ENCODE measurements at places on chromosomes 7 and 10.

- DNase-seq: no peak
Measured at GRCh38 chr10:8300925-8301324, 246.4 kb downstream of the GATA3 start.

- no peak for DNase-seq
Measured at GRCh38 chr10:124097883-124098282, 4.5 kb upstream of the CHST15 start.

- no peak for DNase-seq
Measured at GRCh38 chr10:91613411-91614187, 19.3 kb downstream of the PPP1R3C start.

GRCh38 chr7:80133361-80134114, 1.1 kb upstream of the GNAI1 start:
- DNase-seq: no peak

GRCh38 chr7:97305589-97305988, 188.1 kb downstream of the SDHAF3 start:
- no peak for DNase-seq

DNA sequence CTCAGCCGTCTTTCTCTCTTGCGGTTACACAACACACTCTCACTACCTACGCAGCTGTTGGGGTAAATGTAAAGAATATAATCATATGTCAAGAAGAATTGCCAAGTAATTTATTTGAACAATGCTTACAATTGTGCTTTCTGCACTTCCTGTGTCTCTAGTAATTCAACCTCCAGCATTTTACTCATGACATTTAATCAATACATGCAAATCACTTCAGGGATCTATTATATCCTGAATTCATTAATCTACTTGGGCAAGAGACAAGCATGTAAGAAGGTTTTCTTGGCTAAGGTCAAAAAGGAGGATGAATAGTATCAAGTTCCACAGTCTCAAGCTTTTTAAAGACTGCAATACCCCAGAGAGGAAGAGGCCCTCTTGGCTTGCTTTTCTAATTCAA, 562.9 kb upstream of the ADARB2 start:
- no peak for DNase-seq

DNA sequence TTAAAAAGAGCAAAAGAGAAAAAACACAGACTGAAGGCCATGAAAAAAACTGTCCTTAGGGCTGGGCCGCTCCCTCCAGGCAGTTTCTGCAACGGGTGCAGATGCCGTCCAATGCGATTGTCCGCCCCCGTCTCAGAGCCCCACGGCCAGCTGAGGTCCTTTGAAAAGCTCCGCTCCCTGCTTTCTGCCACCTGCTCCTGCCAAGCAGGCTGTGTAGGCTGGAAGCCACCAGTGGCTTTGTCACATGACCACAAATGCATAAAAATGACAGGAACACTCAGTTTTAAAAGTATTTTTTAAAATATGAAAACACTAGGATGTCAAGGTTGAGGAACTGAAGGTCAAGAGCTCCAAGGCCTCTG, 71.7 kb downstream of the AMZ1 start:
- no peak for DNase-seq

DNA sequence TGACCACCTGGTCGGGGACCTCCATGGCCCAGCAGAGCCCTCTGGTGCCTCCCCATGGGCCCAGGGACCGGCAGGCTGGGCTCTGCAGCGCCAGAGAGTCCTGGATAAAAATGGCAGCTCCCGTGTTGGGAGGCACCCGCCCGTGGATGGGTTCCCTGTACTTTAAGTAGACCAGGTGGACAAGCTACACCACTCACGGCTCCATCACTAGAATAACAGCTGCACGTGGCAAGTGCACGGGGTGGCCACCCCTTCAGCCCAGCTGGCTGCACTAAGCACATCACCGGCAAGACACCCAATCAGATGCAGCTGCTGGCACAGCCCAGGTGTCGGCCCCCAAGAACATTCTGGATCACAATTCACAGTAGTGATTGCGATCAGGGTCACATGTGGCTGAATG, 69.8 kb downstream of the DIP2C start:
- DNase-seq: no peak

- DNase-seq: no peak
Measured at GRCh38 chr10:7302930-7303557, 107.8 kb downstream of the SFMBT2 start.

DNA sequence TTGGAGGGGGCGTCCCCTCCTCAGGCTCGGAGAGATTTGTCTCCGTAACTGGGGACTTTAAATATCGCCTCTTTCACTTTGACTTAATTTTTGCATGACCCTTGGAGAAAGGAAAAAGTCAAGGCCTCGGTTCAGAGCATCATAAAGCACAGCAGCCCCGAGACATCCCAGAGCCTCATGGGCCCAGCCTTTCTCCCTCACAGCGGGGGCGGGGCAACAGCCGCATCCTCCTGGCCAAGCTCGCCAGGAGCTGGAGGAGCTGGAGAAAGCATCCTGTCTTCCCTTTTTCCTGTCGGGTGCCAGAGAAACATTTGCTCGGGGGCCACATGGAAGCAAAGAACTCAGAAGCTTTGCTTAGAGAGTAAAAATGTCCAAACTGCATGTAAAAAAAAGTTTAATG, 43.6 kb upstream of the DPYSL4 start:
- peak; percentile 28 for DNase-seq

DNA sequence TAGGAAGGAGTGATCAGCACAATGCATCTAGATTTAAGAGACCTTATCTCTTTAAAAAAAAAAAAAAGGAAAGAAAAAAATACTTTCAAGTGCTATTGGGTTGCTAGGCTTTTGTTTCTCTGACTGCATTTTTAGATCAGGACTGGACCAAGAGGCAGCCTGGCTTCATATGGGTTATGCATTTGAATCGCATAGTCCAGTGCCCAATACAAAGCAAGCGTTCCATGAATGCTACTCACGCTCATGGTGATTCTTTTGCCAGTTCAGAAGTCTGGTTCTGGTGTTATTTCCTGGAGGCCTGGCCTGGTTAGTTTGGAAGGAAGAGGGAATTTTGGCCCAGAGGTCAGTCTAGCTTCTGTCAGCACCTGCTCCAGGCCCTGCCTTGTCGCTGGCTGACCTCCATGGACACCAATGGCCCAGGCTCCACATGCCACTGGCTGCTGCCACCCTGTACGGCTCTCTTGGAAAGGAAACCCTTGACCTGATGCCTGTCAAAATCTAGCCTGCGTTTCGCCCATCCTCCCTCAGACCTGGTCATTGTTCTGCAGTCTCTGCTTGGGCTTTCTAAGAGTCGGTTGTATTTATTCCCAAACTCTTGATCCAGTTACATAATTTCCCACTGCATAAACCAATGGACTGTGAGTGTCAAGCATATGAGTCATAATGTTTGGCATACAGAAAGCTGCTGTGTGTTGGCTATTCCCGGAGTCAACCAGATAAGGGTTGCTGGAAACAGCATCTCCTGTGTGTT, 74.3 kb upstream of the MKX start:
- no peak for DNase-seq

- DNase-seq: no peak
Measured at GRCh38 chr7:94697035-94697974, 41.4 kb upstream of the SGCE start.

- no peak for DNase-seq
Measured at GRCh38 chr10:100496567-100496966, 23.1 kb downstream of the SEC31B start.

DNA sequence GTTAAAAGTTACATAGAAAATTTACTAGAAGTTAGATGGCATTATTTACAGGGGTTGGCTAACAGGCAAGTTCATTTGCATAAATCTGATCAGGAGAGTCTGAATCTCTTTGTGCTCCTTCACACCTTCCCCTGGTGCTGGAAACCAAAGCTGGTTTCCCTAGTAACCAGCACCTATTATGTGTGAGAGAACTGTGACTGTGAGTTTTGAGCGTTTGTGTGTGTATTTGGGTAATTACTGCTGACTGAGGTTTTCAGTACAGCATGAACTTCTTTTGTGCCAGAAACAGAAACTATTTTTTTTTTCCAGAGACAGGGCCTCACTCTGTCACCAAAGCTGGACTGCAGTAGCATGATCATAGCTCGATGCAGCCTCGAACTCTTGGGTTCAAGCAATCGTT, 10.3 kb upstream of the IFIT1B start:
- no peak for DNase-seq

GRCh38 chr10:17410907-17411306, 43.5 kb downstream of the ST8SIA6 start:
- no peak for DNase-seq

- DNase-seq: no peak
Measured at GRCh38 chr10:11181978-11182377, 164.3 kb downstream of the CELF2 start.

GRCh38 chr10:74612195-74612594, 214.2 kb upstream of the KAT6B start:
- no peak for DNase-seq

DNA sequence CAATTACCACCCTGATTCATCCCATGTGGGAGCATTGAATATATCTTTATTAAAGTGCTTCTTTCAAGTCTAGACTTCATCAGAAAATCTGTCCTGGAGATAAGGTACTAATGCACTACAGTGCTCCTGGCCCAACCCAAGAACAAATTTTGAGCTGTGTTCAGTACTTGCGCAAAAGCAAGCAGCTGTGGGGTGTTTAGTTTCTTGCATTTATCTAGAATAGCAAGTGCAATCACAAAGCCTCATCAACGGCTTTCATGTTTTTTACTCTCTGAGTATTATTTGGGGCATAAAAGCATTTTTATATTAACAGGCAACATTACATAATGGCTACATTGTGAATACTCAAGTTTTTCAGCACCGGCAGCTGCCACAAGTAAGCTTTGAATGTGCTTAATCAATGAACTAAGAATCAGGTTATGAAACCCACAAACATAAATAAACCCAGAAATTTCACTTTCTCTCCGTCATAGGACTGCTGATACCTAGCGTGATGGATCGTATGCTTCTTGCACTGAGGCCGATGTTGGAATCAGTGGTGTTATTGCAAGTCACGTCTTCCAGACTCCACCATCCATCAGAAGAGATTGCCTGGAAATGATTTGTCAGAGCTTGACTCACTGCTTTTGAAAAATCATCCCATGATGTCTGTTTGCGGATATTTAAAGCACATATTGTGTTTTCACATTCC, 113.1 kb downstream of the CTTNBP2 start:
- DNase-seq: no peak

DNA sequence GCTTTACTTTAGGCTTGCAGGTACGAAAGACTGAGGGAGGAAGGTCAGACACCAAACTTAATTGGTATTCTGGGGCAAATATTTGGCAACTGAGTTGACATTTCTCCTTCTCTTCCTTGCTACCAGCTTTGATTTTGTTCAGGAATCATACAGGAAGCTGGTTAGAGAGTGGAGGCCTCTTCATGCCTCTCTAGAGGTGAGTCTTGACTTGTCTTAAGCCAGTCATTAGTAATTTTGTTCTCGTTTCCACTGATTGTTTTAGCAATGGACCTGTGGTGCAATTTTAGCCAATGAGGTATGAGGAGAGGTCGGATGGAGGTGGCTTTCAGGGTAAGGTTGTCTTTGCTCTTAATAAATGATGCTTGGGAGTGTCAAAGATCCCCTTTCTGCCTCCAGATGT, 2.4 kb upstream of the RP9 start:
- DNase-seq: no peak

- DNase-seq: peak; percentile 50
Measured at GRCh38 chr10:48464121-48464870, 140.6 kb downstream of the ARHGAP22 start.

- no peak for DNase-seq
Measured at GRCh38 chr7:137172105-137172590, 171.4 kb downstream of the PTN start.

DNA sequence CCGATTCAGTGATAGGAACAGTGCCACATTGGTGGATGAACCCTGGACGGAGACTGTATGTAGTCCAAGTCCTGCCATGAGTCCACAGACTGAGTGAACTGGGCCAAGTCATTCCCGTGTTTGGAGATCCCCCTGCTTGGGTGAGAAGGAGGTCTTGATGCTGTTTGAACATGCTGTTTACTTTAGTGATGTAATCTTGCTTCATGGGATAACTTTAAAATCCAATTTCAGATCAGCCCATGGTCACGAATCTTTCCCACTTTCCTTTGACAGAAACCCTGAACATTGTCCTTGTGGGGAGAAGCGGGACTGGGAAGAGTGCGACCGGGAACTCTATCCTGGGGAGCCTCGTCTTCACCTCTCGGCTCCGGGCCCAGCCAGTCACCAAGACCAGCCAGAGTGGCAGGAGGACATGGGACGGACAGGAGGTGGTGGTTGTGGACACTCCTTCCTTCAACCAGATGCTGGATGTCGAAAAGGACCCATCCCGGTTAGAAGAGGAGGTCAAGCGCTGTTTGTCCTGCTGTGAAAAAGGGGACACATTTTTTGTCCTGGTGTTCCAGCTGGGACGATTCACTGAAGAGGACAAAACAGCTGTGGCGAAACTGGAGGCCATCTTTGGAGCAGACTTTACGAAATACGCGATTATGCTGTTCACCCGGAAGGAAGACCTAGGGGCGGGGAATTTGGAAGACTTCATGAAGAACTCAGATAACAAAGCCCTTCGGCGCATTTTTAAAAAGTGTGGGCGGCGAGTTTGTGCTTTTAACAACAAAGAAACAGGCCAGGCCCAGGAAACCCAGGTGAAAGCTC, 26.6 kb downstream of the GIMAP8 start:
- DNase-seq: peak; percentile 80

- DNase-seq: no peak
Measured at GRCh38 chr7:137345799-137346449, 2.4 kb upstream of the PTN start.

DNA sequence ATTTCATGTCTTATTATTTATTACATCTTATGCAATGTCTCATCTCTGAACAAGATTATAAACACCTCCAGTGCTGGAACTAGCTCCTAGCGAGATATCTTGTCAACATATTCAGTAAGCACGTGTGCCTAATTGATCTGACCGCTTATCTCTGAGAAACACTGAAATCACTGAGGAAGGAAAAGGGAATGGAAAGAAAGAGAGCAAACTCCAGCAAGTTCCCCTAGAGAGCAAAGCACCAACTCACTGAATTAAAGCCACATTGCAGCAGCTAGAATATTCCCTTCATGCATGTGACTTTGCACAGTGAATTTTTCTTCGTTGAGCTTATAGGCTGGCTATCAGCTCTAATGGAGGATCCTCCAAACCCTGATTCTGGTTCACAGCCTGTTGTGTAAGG, 177.1 kb upstream of the FRMD4A start:
- DNase-seq: no peak

DNA sequence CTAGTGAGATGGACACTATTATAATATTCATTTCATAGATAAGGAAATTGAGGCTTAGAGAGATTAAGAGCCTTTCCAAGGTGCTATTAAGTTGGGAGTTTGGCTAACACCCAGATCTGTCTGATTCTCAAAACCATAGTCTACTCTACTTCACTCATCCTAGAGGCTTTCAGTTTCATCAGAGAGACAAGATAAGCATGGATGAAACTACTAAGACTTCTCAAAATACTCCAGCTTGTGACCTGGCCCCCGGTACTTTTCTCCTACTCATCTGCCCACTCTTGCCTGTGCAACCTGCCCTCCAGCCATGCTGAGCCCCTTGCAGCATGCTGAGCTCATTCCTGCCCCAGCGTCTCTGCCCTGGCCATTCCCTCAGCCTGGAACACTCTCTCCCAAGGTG, 12.2 kb upstream of the SLC35B4 start:
- no peak for DNase-seq

- no peak for DNase-seq
Measured at GRCh38 chr10:89792187-89792586, 90.8 kb downstream of the KIF20B start.

Measured in activated effector memory CD4-positive, alpha-beta T cell treated with anti-CD3 and anti-CD28 coated beads, Interleukin-2, amount 50 U/mL, for 16 hours (primary cell).